Sigmoid colon (tissue), 7 donors: ENCODE measurements at places on chromosomes 13 and 19. TPM values are rescaled to one million over a fixed set of nuclear protein-coding genes. Genes with fewer than 3 reads are reported as not detected.

DNA sequence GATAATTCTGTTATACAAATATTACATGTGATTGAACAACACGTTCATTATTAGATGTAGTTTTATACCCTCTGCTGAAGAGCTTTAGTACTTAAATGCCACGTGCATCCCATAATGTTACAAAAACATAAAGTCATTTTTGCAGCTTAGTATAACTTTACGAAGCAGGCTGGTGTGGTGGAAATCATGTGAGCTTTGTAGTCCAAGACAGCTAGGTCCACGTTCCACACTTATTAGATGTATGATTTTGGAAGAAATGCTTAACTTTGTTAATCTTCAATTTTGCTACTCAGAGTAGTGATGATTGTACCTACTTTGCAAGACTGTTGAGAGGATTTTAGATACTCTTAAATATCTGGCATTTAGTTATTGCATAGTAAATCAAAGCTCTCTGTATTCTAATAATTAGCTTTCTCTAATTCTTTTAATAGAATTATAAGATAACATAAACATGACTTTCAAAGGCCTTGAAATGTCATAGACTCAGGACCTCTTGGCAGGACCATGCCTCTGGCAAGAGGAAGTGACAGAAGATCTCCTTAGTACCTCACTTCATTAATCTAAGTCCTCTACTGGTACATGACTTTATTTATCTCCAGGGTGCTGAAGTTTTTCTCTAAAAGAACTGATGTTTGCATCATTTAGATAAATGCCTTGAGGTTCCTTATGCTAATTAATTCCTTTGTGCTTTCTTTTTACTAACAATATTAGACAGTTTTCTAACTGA, 153.7 kb downstream of the PCDH20 start:
- no peaks in the 10 kb centered on the region for H3K4me1 ChIP-seq
- H3K27me3 ChIP-seq = no peaks in the 10 kb centered on the region
- H3K27ac ChIP-seq = no peak overlapping the region
- H3K36me3 ChIP-seq = no peaks in the 10 kb centered on the region
- H3K4me3 ChIP-seq = no peak overlapping the region

The PRR22 gene
- not detected for total RNA-seq

GRCh38 chr19:49818649-49819370, 721 bp downstream of the MED25 start:
- peak overlapping the region; percentile 96 for H3K27ac ChIP-seq
- H3K36me3 ChIP-seq = peaks cover 25% of the 10 kb centered on the region
- no peak for DNase-seq
- H3K4me1 ChIP-seq = peaks cover 32% of the 10 kb centered on the region
- H3K27me3 ChIP-seq = no peaks in the 10 kb centered on the region

DNA sequence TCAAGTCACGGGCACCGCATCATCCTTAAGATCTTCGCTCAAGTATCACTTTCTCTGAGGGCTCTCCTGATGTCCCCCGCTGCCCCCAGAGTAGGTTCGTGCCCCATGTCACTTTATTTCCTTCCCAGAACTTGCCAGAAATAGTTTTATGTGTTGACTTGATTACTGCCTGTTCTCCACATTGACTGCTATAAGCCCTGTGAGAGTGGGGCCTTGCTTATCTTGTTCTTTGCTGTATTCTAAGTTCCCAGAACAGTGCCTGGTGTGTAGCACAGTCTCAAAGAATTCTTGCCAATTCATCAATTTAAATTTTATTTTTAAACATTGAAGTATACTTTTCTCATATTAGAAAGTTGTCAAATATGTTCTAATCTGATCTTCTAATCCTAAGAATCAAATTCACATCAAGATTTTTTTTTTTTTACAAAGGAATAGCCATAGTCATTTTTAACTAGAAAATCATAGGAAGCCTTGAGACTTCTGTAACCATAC, 32.1 kb upstream of the GPR183 start:
- H3K4me3 ChIP-seq = no peak overlapping the region
- H3K27me3 ChIP-seq = no peaks in the 10 kb centered on the region

DNA sequence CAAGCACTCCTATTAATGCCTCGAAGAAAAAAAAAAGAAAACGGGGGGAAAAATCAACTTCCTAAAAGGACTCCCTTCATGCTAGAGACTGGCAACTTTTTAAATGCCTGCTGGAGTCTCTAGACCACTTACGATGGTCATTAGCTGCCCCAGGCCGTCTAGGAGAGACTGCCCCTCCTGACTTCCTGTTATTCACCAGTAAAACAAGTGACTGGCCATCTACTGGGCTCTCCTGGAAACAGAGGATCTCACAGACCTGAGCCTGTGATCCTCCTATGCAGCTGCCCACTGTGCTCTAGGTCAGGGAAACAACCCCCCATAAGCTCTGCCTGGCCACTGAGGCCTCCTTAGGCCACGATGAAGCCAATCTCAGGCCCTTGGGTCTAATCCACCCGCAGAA, 7.4 kb downstream of the ZNF266 start:
- H3K27me3 ChIP-seq = no peaks in the 10 kb centered on the region
- H3K27ac ChIP-seq = no peak overlapping the region
- no peak overlapping the region for H3K4me3 ChIP-seq
- DNase-seq = no peak

DNA sequence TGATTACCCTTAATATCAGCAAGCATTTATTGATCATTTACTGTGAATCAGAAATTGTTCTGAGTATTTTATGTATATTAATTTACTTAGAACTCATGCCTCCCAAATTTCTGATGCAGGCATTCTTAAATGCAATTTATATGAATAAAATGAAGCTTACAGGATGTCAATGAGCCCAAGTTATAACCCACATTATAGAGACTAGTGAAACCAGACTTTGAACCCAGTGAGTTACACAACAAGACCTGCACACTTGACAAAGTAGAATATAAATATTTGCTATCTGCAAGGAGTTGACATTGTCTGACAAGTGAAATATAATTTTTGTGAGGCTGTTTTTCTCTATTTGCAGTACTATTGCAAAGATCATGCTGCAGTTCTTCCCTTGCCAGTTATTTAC, 656.0 kb downstream of the GPC5 start:
- H3K36me3 ChIP-seq = no peaks in the 10 kb centered on the region
- H3K4me1 ChIP-seq = no peaks in the 10 kb centered on the region
- H3K27ac ChIP-seq = no peak overlapping the region
- no peaks in the 10 kb centered on the region for H3K27me3 ChIP-seq
- no peak for DNase-seq

The PLK5 gene
- total RNA-seq = not detected

DNA sequence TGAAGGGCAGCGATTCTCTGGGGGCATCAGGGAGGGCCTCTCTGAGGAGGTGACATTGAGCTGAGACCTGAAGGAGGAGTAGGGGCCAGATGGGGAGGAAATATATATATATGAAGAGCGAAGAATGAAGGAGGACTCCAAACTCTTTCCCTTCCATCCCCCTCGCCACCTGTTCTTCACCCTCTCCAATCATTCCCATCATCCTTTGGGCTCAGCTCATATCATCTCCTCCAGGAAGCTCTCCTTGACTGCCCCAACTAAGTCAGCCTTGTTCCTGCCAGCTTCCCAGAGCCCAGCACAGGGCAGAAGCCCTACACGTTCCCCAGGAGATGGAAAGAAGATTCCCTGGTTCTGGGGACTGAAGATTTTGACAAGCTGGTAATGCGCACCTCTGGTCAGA, 33.0 kb upstream of the SEMA6B start:
- no peaks in the 10 kb centered on the region for H3K36me3 ChIP-seq
- H3K4me3 ChIP-seq = no peak overlapping the region
- DNase-seq = no peak
- H3K27ac ChIP-seq = no peak overlapping the region
- H3K27me3 ChIP-seq = peaks cover 20% of the 10 kb centered on the region

GRCh38 chr13:32538143-32538620, 413 bp downstream of the N4BP2L2 start:
- H3K36me3 ChIP-seq = no peaks in the 10 kb centered on the region
- DNase-seq = peak; percentile 70
- H3K4me1 ChIP-seq = peaks cover 46% of the 10 kb centered on the region
- H3K27me3 ChIP-seq = no peaks in the 10 kb centered on the region
- peak overlapping the region; percentile 90 for H3K27ac ChIP-seq

GRCh38 chr19:56317749-56318148, 3.1 kb upstream of the ZSCAN5A start:
- H3K27me3 ChIP-seq = no peaks in the 10 kb centered on the region
- H3K36me3 ChIP-seq = no peaks in the 10 kb centered on the region
- no peaks in the 10 kb centered on the region for H3K4me1 ChIP-seq
- H3K4me3 ChIP-seq = no peak overlapping the region
- DNase-seq = no peak
- no peak overlapping the region for H3K27ac ChIP-seq

The ZNF536 gene
- 3.8 TPM for total RNA-seq

The VSIG10L gene
- 0.55 TPM for total RNA-seq

The NCR1 gene
- total RNA-seq = not detected

The NLRP5 gene
- not detected for total RNA-seq

DNA sequence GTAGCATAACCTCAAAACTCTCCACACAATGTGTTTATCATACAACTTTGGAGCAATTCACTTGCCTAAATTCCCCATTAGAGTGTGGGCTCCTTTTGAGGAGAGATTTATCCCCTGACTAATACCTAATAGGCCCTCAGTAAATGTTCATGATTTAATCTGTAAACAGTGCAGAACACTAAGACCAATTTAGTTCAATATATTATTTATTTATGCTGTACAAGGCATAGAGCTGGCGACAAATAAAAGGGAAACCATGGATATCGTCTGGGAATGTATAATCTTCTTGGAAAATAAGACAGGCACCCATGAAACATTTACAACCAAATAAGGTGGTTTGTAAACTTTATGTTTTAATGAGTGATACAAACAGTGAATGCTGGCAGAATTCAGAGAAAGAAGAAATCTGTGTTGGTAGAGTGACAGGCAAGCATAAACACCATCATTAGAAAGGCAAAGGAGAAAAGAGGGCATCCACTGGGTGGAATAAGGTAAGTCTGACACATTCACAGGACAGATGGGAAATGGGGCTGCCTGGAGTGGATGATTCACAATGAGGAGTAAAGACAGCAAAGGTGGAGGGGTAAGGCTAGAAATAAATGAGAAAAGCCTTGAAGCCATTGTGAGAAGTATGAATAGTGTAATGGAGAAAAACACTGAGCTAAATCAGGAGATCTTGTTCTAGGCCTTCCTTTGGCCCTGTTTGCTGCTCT, 106.1 kb upstream of the MIR17HG start:
- H3K4me1 ChIP-seq = no peaks in the 10 kb centered on the region
- H3K27me3 ChIP-seq = no peaks in the 10 kb centered on the region
- DNase-seq = no peak
- H3K36me3 ChIP-seq = no peaks in the 10 kb centered on the region

DNA sequence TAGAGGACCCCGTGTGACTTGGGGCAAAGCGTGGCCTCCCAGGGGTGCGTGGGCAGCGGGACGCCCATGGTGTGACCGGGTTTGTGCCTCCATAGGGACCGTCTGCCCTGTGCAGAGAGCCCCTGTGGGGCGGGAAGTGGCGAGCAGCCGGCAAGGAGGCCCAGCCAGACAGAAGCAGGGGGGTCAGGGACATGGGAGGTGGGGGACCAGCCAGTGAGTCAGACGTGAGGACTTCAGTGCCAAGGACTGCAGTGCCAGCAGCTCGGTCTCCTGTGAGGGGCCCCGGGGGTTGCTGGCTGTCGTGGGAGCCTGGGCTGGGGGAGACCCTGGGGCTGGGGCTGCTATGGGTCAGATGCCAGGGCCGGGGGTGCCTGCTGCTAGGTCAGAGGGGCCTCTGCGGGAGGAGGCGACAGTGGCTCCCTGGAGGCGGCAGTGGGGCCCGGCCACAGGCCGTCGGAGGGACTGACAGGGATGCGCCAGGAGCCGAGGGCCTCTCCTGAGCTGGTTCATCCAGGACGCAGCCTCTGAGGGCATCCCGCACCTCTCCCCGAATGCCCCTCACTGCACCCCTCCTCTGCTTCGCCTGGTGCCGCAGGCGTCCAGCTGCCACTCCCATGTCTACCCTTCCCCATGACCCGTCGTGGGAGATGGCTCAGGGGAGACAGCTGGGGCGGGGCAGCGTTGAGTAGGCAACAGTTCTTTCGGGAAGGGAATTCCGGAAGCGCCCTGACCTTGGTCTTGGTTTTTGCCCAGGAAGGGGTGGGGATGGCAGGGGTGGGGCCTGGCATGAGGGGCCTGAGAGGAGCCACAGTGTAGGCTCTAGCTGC, 80.0 kb downstream of the KDM4B start:
- no peaks in the 10 kb centered on the region for H3K4me1 ChIP-seq
- H3K4me3 ChIP-seq = no peak overlapping the region
- H3K27ac ChIP-seq = no peak overlapping the region
- H3K36me3 ChIP-seq = peaks cover 8% of the 10 kb centered on the region

DNA sequence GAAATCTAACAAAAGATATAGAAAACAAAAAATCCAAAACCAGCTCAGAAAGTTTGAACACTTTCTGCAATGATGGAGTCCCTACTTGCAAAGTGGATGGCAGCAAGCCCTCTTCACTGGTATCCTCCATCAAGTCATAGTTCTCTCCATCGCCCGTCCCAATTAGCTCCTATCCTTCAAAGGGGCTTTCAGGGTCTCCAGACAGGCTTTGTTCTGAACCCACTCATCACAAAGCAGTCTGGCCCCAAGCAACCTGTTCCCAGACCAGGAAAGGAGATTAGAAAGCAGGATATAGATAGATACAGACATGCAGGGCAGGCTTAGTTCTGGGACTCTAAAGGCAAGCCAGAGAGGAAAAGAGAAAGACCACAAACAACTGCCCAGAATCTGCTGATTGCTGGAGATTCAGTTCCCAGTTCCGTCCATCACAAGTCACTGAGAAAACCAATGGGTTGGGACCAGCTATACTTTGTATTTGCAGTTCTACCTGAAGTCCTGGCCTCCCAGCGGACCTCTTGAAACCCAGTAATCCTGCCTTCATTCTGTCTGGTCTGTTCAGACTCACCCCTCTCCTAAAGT, 47.2 kb upstream of the EPHX3 start:
- H3K27ac ChIP-seq = peak overlapping the region; percentile 75
- H3K4me1 ChIP-seq = peaks cover 100% of the 10 kb centered on the region
- no peaks in the 10 kb centered on the region for H3K36me3 ChIP-seq
- no peak for DNase-seq
- H3K4me3 ChIP-seq = no peak overlapping the region
- H3K27me3 ChIP-seq = no peaks in the 10 kb centered on the region

The IFI30 gene
- total RNA-seq = 45.7 TPM

GRCh38 chr19:1004204-1004802, 4.1 kb downstream of the GRIN3B start:
- no peak overlapping the region for H3K27ac ChIP-seq
- no peak overlapping the region for H3K4me3 ChIP-seq
- H3K36me3 ChIP-seq = no peaks in the 10 kb centered on the region
- no peaks in the 10 kb centered on the region for H3K4me1 ChIP-seq
- peaks cover 43% of the 10 kb centered on the region for H3K27me3 ChIP-seq
- no peak for DNase-seq

DNA sequence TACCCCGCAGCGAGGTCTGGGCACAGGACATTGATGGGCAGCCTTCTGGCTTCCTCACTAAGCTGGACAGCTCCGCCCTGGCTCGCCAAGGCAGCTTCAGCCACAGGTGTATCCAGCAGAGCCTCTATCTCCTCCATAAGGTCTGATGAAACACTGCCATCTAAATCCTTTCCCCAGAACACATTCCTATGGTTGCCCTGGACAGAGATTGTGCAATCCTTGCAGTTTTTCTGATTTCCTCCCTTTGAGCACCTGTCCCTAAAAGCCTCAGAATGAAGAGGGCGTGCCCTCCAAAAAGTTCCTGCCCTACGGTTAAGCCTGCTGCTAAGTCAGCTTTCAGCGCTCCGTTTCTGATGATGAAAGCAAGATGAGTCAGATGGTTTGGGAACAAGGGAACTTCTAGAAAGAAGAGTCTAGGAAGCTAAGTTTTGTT, 21.0 kb downstream of the CLEC4M start:
- H3K27me3 ChIP-seq = peaks cover 38% of the 10 kb centered on the region
- no peak overlapping the region for H3K4me3 ChIP-seq
- H3K4me1 ChIP-seq = peaks cover 8% of the 10 kb centered on the region
- no peaks in the 10 kb centered on the region for H3K36me3 ChIP-seq
- no peak for DNase-seq

- H3K27ac ChIP-seq = peak overlapping the region; percentile 100
- H3K27me3 ChIP-seq = no peaks in the 10 kb centered on the region
- no peak overlapping the region for H3K4me3 ChIP-seq
- DNase-seq = peak; percentile 89
These were observed 8.6 kb upstream of the MKNK2 start for GRCh38 chr19:2059422-2060201.
